ENCODE measurements at places on chromosomes 6 and 20.

DNA sequence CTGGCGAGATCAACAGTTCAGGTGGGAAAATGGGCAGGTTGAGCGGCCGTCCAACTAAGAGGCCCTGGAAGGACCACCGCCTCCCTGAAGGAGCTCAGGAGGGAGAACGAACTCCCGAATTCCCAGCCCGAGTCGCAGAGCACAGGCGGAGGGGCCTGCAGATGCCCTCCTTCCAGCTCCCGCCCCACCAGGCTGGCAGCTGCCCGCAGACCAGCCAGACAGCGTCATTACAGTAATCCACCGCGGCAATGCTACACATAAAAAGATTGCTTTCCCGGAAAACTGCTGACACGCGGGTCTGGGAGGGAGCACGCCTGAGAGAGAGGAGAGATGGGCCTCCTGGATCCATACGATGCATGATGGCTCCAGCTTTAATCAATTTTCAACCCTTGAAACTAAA is 30.5 kb upstream of the SLCO4A1 start:
- DNase-seq, result no peak

DNA sequence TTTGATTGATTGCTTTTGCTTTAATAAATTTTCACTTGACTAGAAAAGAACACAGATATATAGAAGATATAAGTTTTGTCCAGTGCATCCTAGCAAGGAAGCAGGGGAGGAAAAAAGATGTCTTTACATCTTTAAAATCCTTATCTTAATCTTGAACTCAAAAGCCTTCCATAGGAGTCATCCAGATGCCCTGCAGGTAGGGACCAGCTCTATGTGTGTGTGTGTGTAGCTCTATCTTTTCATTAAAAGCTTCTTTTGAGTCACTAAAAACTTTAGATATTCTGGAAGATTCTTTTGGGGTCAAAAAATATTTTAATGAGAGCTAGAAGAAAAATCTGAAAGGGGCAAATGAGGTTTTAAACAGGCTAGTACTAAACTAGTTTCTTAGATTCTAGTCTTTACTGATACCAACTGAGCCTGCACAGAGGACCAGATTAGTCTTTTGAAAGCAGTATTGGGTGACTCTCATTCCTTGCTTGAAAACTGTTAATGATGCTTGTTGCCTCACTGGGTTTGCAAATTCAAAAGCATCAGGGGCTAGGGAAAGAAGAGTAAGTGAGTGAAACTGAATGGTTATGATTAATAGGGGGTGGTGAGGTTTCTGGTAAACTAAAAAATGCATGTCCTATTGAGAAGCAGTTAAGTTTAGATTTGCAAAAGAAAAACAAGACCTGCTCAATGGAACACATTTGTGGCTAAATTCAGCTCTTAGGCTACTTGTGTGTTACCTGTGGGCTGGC is 40.6 kb upstream of the JAG1 start:
- DNase-seq, result no peak

- no peak for DNase-seq
Observed at GRCh38 chr6:136823128-136823660, 802 bp downstream of the PEX7 start.

DNA sequence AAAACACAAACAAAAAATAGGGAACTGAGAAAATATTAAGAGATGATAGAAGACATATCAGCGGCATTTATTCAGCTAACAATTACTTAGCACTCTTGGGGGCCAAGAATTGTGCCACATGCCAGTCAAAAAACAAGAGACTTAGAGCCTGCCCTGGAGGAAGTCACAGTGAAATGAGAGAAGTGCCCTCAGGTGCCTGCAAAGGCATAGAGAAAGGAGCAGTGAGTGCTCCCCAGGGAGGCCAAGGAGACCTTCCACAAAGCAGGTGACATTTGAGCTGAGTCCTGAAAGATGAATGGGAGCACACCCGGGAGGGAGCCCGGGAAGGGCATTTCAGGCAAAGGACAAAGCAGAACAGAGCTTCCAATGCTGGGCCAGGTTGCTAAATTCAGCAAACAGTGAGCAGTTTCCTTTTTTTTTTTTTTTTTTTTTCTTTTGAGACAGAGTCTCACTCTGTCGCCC is 184.7 kb upstream of the JARID2 start:
- DNase-seq, result no peak

DNA sequence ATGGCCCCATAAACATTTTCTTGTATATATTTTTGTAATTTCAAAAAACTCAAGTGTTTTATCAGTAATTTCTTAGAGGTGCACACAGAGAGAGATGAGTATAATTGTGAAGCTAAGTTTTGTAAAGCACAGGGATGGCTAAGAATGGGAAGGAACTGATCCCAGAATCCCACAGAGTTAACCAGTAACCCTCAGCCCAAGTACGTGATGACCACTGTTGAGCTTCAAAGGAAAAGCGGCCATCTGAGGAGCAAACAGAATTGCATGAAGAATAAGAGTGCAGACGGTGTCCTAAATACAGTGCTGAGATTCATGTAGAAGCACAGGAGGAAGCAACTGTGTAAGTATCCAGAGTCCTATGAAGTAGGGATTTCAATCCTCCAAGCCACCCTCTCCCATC is 28.1 kb upstream of the HLA-C start:
- no peak for DNase-seq
